ENCODE measurements at places on chromosomes 4 and X. TPM values are rescaled to one million over a fixed set of nuclear protein-coding genes. Genes with fewer than 3 reads are reported as not detected.

RAB39B gene
- polyA plus RNA-seq: 0.63 TPM

INPP4B gene
- polyA plus RNA-seq: 2.9 TPM

HERC3 gene
- 18.0 TPM for polyA plus RNA-seq

FOXP3 gene
- 0.05 TPM for polyA plus RNA-seq

IL2 gene
- polyA plus RNA-seq: not detected

HDAC6 gene
- 41.5 TPM for polyA plus RNA-seq

MAD2L1 gene
- 2.8 TPM for polyA plus RNA-seq

HERC5 gene
- 2.8 TPM for polyA plus RNA-seq

ERAS gene
- polyA plus RNA-seq: not detected

SULT1E1 gene
- 0.11 TPM for polyA plus RNA-seq

TAPT1 gene
- 16.9 TPM for polyA plus RNA-seq

ELF4 gene
- polyA plus RNA-seq: 1.7 TPM

EGF gene
- polyA plus RNA-seq: 5.3 TPM

LRAT gene
- polyA plus RNA-seq: 0.02 TPM

ZNF330 gene
- polyA plus RNA-seq: 57.4 TPM
